ENCODE measurements at places on chromosomes 2 and 18.

- no peak for DNase-seq
These were observed 101.9 kb downstream of the USP34 start for GRCh38 chr2:61368687-61369665.

GRCh38 chr18:44325903-44326635 is 354.6 kb upstream of the SETBP1 start:
- DNase-seq: no peak

DNA sequence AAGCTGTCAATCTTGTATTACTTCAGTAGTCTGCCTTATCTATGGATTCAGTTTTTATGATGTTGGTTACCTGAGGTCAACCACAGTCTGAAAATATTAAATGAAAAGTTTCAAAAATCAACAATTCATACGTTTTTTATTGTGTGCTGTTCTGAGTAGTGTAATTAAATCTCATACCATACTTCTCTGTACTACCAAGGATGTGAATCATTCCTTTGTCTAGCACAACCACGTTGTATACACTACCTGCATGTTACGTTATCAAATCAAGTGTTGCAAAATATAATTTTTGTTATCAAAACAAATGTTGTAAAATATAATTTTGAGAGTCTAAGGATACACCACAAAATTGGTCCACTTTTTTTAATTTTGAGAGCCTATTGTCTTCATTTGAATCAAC is 590.2 kb upstream of the SETBP1 start:
- DNase-seq: no peak

DNA sequence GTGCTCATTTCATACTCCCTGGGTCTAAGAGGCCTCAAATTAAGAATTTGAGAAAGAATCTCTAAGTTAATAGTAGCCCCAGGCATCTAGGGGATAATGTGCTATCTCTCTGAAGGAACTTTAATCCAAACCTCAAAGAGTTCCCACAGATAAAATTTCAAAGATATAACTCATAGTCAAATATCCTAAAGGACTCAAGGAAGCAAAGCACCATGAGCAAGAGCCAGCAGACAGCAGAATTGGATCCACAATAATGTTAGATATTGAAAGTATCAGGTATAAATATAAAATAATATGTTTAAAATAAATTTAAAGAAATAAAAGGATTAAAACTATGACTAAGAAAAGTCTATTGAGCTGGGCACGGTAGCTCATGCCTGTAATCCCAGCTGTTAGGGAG is 31.7 kb upstream of the SIX3 start:
- DNase-seq: no peak

GRCh38 chr2:50606860-50607259 is 425.1 kb downstream of the NRXN1 start:
- no peak for DNase-seq

DNA sequence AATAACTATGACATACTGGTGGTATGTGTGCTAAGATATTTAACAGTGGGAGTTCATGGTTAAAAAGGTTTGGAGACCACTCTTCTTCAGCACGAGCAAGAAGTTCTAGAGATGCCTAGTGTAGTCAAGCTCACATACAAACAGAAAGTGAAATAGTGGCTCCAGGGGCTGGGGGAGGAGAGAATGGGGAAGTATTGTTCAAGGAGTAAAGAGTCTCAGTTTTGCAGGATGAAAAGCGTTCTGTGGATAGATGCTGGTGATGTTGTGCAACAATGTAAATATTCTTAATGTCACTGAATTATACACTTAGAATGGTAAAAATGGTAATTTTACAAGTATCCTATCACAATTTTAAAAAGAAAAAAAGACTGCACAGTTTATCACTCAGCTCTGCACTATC is 29.0 kb upstream of the EPAS1 start:
- DNase-seq: no peak

DNA sequence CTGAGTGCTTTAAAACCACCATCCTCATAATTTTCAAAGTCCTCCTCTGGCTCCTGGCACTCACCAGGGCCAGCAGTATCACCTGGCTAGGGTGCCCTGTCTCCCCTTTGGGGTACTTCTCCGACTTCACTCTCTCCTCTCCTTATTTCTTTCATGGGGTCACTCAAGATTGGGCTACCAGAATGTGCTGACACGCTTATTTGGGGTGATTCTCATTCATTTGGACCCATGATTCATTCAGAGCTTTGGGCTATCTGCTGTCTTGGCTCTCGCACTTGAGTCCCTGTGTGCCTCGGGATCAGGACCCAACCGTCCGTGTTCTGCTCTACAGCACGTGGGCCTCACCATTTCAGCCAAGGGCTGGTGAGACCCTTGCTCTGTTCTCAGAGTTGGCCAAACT is 70.1 kb upstream of the NEDD4L start:
- DNase-seq: no peak

GRCh38 chr2:23009545-23010149 is 375.3 kb upstream of the KLHL29 start:
- no peak for DNase-seq
